ENCODE measurements at places on chromosomes 4 and X. TPM values are rescaled to one million over a fixed set of nuclear protein-coding genes. Genes with fewer than 3 reads are reported as not detected.

GRCh38 chr4:107380190-107380589 is 339.8 kb downstream of the PAPSS1 start:
- no peak for DNase-seq

- DNase-seq: no peak
These were observed 893 bp upstream of the METAP1 start for GRCh38 chr4:98994474-98995182.

DNA sequence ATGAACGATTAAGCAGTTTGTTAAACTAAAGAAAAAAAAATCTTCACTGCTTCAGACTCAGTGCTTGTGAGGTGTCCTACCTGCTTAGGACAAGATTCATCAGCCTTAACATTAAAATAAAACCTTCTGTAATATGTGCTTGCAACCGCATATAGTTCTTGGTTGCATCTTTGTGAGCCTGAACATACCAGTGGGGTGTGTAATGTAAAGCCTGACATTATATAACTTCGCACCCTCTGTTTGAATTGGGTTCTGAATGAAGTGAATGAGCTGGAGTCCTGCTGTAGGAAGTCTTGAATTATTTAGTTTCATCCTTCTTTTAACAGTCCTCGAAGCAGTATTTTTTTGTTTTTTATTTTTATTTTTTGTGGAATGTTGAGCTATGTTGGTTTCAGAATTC is 3.1 kb downstream of the KDM6A start:
- DNase-seq: no peak

- no peak for DNase-seq
These were observed 48.8 kb downstream of the SPOCK3 start for GRCh38 chr4:167185465-167185864.

GRCh38 chr4:90443231-90443630 is 316.0 kb downstream of the CCSER1 start:
- DNase-seq: no peak

DNA sequence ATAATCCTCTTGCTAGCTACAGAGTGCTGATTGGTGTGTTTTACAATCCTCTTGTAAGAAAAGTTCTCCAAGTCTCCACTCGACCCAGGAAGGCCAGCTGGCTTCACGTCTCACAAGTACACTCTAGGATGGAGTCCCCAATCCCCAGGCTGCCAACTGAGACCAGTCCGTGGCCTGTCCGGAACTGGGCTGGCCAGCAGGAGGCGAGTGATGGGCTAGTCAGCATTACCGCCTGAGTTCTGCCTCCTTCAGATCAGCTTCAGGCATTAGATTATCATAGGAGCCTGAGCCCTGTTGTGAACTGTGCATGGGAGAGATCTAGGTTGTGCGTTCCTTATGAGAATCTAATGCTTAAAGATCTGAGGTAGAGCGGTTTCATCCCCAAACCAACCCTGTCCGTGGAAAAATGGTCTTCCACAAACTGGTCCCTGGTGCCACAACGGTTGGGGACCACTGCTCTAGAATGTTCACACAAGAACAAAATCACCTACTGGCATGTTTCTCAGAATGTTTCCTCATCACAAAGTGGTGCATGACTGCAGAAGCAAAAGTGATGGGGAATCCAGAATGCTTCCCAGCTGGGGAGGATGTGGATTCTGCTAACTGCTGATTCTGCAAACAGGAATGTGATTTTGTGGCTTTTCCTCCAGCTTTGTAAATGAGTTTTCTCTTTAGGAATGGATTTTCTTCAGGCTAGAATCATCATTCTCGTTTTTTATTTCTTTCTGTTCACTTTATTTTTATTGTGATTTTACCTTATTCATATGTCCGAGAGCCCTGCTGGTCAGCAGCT is 40.9 kb downstream of the SEPTIN11 start:
- DNase-seq: no peak

DNA sequence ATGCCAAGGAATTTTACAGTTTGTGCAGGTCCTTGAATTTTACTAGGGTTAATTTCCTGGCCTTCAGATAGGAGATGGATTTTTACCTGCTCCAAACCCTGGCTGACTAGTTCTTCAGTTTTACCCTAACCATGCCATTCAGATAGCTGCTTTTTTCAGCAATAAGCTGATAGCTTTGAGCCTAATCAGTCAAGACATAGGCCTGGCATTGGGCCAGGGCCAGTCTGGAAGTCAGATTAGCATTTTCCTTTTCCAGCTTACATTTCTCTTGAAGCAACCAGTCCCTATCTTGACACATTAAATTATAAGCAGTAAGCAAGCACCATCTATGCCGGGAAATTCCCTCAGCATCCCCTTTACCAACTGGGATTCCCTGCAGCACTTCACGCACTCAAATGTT is 177.1 kb downstream of the ADGRA3 start:
- DNase-seq: no peak

Gene AADAT
- 14.3 TPM for total RNA-seq

DNA sequence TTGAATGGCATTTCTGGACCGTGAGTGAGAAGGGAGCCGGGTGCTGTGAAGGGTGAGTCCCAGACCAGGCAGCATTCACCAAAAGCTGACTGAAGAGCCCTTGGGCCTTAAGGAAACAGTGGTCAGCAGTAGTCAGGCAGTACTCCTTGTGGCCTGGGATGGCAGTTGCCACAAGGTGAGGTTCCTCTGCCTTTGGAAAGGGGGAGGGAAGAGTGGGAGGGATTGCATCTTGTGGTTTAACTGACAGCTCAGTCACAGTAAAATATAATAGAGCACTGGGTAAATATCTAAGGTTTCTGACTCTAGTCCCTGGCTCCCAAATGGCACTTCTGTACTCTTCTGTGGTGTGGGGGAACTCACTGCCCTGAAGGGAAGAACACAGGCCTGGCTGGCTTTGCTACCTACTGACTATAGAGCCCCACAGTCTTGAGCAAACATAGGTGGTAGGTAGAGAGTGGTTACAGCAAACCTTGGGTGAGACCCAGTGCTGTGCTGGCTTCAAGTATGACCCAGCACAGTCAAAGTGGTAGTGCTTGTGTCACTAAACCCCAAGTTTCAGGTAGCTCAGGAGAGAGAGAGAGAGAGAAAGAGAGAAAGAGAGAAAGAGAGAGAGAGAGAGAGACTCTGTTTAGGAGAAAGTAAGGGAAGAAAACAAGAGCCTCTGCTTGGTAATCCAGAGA is 154.2 kb downstream of the TEX11 start:
- DNase-seq: no peak

DNA sequence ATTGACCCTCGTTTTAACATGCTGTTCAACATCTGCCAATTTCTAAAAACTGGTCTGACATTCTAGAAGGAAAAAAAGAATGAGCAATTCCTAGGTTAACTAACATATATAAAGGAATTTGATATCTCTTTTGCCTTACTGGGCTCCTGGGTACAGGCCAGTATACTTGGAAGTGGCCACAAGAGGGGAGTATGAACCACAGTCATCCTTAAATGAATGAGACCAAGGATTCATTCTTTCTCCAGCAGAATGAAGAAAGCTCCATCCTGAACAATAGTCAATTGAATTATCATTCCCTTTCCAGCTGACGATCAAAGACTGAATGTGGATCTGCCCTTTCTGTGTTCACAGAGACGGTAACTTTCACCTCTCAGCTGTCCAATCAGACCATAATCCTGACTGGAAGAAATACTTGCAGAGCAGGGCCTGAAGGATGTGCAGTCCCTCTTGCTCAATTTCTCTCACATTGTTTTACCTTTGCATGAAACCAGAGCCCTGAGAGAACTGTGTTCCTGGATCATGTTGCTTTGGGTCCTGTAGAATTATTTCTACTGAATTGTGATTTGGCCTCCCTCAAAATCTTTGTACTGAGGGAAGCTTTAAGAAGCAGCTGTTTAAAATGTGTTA is 14.8 kb upstream of the SPARCL1 start:
- no peak for DNase-seq

DNA sequence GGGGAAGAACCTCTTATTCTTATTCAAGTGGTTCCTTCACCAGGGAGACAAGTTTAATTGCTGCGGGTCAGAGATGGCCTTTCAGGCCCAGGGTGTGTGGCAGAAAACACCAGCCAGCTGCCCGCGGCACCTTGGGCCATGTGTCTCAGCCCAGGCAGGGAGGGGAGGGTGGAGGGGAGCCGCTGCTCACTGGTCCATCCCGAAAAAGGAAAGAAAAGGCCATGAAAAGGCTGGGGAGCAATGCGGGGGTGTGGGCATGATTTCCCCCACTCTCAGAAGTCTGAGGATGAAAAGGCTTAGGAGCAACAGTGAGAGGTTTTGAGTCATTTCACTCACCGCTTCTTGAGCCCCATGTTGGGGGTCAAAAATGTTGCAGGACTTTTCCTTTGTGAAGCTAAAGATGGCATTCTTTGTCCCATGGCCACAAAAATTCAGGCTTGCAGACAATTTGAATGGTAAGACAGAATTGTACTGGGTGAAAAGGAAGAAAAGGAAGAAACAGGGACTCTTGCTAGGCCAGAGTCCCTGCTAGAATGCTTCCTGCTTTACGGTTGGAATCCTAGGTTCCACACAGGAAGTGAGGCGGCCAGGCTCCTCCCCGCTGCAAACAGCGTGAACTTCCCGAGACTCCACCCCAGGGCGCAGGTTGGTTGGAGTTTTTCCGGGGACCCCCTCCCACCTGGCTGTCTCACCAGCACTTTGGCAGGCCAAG is 17.4 kb upstream of the FAM47E start:
- no peak for DNase-seq

Gene HAND2
- not detected for total RNA-seq

DNA sequence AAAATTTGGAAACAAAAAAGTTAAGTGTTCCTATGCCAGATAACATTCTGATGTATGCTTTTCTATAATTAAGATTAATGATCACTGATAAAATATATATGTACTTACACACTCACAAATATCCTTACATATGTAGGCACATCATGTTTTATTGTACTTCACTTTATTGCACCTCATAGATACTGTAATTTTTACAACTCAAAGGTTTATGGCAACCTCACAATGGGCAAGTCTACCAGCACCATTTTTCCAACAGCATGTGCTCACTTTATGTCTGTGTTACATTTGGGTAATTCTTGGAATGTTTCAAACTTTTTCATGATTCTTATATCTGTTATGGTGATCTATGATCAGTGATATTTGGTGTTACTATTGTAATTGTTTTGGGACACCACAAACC is 57.8 kb upstream of the GPRIN3 start:
- DNase-seq: no peak

Gene RTL5
- 8.7 TPM for total RNA-seq

- DNase-seq: no peak
These were observed 9.6 kb upstream of the IL13RA1 start for GRCh38 chrX:118717678-118718391.
